ENCODE measurements at places on chromosomes 11 and 22.

DNA sequence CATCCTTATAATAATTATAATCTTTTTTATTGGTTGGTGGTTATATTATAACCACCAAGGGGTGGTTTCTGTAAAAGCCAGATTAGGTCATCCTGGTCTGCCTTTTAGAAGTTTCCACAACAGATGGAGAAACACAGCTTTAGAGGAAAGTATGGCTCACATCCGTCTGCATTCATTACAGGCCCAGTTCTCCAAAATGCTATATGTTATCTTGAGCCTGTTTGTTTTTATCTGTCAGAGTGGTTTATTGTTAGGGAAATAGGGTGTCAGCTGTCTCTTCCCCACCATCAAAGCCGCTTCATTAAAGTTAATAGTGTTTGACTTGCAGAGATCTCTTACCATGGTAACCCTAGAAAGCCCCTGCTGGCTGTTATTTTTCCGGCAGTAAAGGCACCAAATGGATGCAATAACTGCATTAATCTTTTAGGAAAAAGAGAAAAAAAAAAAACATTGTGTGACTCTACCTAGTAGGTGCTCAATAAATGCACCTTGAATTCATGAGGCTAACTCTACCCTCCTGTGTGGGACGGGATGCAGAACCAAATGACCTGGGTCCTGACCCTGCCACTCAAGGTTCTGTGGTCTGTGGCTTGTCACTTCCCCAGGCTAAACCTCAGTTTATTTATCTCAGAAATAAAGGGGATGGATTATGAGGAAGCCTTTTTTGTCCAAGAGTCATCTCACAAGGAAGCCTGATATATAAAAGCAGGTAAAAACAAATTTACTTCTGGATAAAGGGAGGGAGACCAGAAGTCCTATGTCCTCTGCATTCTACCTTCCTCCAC lies 118.3 kb downstream of the WT1 start:
- no peak for DNase-seq

- no peak for DNase-seq
Measured at GRCh38 chr22:20946080-20946986, 20.7 kb upstream of the AIFM3 start.

- no peak for DNase-seq
Measured at GRCh38 chr11:45622861-45623260, 42.6 kb downstream of the CHST1 start.

GRCh38 chr11:61842528-61842820 lies 14.4 kb downstream of the FADS2 start:
- no peak for DNase-seq

GRCh38 chr11:58919980-58920379 lies 19.3 kb upstream of the GLYATL1 start:
- DNase-seq: no peak

DNA sequence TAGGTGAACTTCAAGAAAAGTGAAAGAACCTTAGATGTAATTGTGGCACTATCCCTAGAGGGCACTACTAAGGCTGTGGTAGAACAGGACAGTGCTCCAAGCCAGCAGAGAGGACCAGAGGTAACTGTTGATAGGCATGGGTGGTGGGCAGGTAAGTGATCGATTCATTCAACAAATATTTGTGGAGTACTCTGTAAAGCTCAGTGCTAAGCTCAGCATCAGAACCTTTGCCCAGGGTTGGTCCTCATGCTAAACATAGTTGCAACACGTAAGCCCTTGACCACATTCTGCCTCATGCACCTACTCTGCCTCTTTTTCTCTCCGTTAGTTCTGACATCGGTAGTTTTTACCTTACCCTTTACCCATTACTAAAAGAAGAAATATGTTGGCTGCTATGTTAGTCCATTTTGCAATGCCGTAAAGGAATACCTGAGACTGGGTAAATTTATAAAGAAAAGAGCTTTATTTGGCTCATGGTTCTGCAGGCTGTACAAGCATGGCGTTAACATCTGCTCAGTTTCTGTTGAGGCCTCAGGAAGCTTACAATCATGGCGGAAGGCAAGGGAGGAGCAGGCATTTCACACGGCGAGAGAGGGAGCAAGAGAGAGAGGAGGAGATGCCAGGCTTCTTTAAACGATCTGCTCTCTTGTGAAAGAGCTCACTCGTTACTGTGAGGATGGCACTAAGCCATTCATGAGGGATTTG lies 18.4 kb upstream of the NNMT start:
- DNase-seq: no peak

DNA sequence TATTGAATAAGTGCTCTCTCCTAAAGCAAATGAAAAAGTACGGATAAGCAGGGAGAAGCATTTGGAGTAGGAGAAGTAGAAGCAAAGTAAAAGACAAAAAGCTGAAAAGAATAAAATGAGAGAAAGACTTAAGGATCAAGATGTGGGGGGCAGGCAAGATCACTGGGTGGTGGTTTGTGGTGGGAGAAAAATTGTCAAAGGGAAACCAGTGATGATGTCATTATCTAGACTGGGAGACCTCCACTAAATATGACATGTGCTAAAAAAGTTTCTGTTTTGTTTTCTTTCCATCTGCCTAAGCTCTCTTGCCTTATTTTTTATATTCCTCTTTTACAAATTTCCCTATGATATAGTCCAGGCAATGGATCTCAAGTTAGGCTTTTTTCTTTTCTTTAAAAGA lies 14.8 kb upstream of the MAML2 start:
- no peak for DNase-seq

- no peak for DNase-seq
Measured at GRCh38 chr11:65292890-65293289, 21.8 kb upstream of the CDC42EP2 start.

- no peak for DNase-seq
Measured at GRCh38 chr11:86629045-86629706, 43.2 kb downstream of the ME3 start.

- DNase-seq: no peak
Measured at GRCh38 chr11:43532041-43532440, 148.5 kb upstream of the HSD17B12 start.

- DNase-seq: no peak
Measured at GRCh38 chr11:117417856-117418255, 90.2 kb downstream of the CEP164 start.

- no peak for DNase-seq
Measured at GRCh38 chr11:116927163-116927974, 89.9 kb upstream of the APOA1 start.

DNA sequence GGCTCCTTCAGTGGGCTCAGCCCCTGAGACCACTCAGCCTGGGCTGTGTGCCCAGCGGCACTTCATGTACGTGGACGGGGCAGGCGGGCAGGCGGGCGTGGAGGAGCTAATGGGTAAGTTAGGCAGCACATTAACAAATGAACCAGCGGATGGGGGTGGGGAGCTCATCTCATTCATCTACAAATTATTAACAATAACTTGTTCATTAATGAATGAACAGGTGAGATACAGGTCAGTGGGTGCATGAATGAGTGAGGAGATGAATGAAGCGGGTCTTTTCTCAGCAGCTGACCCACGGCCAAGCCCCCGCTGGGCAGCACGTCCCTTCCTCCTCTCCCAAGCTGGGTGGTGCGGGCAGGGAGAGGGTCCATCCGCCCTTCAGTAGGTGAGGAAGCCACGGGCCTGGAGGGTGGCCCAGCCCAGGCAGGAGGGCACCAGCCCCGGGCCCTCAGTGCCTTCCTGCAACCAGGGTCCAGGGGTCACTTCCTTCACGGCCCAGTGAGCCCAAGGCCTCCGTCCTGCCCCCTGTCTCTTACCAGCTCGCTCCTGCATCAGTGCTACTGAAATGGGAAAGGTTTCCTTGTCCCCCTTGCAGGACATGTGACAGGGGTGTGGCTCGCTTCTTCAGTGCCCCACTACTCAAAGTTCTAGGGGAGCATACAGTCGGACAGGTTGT lies 60.5 kb upstream of the KCNQ1OT1 start:
- DNase-seq: no peak

- peak; percentile 44 for DNase-seq
Measured at GRCh38 chr11:130381317-130381716, 47.1 kb downstream of the ADAMTS8 start.

- DNase-seq: no peak
Measured at GRCh38 chr11:118016104-118016503, 29.9 kb downstream of the IL10RA start.

GRCh38 chr11:116276051-116277044 lies 496.4 kb downstream of the BUD13 start:
- DNase-seq: peak; percentile 92

DNA sequence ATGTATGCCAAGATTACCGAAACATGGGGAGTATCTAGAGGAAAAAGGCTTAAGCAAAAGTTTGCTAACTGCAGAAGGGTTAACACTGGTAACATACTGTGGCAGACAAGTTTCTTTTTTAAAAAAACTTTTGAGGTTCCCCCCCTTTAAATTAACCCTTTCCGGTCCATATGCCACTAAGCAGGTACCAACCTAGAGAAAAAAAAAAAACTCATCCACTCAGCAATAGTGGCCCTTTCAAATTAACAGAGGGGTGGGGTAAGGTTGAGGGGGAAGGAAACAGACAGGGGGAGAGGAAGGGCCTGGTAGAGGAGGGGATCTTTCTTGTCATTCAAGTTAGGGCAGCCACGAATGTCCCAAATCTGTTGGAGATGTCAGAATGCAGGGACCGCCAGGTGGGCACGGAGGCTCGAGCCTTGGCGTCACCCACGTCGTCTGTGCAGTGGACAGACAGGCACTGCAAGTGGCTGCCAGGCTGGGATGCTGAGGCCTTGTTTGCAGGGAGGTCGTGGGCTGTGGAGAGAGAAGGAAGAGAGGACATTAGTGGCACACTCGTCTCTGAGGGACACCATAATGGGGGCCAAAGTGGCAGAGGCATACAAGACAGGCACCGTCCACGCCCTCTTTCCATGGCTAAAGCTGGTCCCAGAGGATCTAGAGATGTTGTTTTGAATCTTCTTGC lies 50.8 kb downstream of the MN1 start:
- no peak for DNase-seq

DNA sequence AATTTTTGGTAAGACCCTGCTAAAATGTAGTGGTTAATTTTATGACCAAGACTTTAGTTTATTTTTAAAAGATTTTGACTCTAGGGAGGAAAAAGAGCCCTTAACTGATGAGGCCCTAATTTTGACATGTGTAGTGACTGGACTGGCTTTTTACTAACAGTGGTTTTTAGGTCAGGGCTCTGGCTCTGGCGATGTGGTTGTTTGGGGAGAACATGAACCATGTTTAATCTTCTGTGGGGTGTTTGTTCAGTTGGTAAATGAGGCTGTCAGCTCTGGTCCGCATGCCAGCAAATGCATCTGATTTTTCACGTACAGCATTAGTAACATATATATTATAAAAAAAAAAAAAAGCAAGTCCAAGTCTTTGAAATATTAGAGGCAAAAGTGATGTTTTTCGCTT lies 104.3 kb downstream of the EXT2 start:
- DNase-seq: no peak

GRCh38 chr22:31046539-31047226 lies 34.4 kb upstream of the SMTN start:
- peak; percentile 14 for DNase-seq

GRCh38 chr22:50074551-50075530 lies 10.4 kb downstream of the MLC1 start:
- DNase-seq: no peak

- peak; percentile 36 for DNase-seq
Measured at GRCh38 chr11:131391176-131391575, 20.8 kb downstream of the NTM start.

DNA sequence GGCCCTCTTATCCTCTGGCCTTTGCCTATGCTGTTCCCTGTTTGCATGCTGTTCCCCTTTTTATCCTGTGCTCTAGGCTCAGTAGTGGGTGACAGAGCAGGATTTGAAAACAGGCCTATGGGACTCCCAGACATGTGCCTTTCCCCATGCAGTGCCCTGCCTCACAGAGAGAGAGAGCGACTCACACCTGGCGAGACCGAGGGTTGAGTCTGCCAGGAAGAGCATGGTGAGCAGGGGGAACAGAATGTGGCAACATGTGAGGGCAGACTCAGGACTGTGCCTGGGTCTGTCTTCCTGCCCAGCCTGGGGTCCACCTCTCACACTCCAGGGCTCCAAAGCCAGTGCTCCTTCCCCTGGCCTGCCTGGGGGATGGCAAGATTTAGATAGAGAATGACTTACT lies 75.0 kb downstream of the NFAM1 start:
- no peak for DNase-seq

DNA sequence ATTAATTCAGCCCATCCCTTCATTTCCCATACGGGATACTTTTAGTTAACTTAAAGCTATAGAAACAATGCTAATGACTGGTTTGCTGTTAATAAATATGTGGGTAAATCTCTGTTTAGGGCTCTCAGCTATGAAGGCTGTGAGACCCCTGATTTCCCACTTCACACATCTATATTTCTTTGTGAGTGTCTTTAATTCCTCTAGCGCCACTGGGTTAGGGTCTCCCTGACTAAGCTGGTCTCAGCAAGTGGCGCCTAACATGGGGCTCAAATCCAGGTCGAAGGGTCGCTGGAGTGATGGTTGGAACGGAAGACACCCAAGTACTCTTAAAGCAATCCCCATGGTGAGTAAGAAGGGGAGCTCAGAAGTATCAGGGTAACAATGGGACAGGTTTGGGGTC lies 14.4 kb upstream of the OOSP1 start:
- no peak for DNase-seq

GRCh38 chr11:119320776-119321524 lies 4.0 kb upstream of the MCAM start:
- DNase-seq: no peak

DNA sequence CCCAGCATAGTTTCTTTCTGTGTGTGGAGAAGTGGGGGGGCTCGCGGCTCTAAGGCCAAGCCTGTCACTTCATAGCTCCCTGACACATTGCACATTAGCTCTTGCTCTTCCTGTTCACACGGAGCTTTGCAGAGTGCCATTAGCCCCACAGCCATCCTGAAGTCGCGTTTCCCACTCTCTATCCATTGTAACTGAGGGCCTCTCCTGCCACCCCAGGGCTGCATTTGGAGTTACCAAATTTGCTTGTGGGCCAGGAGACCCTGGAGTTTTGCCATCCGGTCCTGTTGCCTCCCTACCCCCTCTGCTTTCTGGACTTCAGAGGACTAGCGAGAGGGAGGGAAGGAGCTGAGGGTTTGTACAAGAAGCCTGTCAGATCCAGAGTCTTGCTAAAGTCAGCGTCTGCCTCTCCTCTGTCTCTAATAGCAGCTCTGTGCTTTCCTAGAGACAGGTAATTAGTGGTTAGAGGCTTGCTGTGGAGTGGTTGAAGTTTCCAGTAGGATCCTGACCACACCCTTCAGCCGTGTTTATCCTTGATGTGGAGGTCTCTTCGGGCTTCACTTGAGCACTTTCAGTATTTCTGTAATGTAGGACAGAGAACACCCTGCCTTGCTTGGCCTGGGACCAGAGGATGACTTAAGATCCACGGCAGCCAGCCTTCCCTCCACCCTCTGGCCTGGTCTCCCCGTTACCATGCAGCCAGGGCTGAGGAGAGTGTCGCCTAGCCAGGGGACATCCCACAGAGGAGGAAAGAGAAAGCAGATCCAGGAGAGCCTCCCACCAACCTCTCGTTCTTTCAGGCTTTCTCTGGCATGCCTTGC lies 14.1 kb downstream of the DCPS start:
- DNase-seq: peak; percentile 48

GRCh38 chr11:119747868-119748660 lies 19.1 kb upstream of the NECTIN1 start:
- no peak for DNase-seq

- no peak for DNase-seq
Measured at GRCh38 chr22:44045145-44045544, 21.0 kb downstream of the PARVB start.
